ENCODE measurements at places on chromosomes 7 and 10.

DNA sequence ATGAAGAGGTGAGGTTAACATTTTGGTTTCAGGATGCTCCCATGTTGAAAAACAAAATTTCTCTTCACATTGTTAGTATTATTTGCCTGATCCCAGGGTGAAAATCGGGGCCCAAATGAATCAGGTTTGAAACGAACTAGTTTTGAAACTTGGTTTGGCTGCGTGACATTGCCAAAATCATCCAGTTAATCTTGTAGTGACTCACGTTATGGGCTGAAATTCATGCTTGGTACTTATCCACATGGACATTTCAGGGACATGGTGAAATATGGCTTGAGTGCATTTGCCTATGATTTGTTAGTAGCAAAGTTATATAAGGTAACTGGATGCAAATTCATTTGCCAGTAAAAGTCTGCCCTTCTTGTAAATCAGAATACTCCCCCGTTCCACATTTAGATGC lies 97.3 kb downstream of the CFAP58 start:
- DNase-seq = no peak

DNA sequence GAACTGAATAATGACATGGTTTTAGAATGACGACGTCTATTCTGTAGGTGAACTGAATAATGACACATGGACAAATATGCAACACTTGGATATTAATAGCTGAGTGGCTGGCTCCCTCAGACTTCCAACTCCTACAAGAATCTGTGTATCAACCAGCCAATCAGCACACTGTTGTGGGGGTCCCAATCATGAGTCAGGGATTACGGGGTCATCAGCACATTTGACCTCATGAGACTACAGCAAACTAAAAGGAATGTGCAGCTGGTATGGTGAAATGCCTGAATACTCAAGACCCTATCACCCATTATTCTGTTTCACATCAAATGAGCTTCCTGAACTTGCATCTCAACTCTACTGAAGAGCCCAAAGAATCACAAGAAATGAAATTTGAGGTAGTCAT lies 192.5 kb downstream of the ANK3 start:
- no peak for DNase-seq

GRCh38 chr7:149209518-149210269 lies 14.3 kb downstream of the ZNF282 start:
- DNase-seq = no peak

DNA sequence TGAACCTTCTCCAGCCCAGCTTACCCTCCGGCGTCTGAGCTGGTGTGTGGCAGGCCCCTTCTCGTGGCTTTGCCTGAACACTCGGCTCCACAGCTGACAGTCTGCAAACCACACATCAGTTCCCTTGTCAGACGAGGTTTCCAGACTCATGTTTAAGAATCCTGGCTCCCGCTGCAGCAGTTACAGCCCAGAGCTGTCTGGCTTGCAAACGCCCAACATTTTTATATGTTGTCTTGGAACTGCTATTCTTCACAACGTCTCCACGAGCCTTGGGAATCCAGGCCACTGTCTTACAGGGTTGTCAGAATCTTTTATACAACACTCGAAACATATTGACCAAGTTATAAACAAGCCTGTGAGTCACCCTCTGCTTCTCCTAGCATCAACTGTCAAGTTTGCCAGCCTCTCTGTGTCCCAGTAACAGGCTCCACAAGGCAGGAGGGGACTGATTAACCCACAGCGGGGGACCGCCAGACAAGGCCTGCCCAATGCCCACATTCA lies 68.1 kb downstream of the TNS3 start:
- no peak for DNase-seq

DNA sequence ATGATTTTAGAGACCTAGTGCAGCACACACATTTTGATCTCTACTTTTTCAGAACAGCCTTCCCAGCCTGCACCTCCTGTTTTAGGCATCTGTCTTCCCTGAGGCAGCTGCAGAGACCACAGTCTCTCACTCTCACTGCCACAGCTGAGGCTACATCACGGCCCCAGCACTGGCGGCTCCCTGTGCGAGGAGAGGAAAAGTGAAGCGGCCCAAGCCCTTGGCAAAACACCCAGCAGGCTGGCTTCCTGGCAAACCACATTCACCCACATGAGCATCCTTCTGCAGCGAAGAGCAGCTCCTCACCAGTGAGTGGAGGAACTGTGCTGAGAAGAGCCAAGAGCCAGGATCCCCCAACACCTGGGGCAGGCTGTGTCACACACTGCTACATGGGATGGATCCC lies 14.0 kb downstream of the HUS1 start:
- no peak for DNase-seq

GRCh38 chr10:51821045-51821444 lies 121.7 kb upstream of the CSTF2T start:
- no peak for DNase-seq

- DNase-seq = no peak
Observed at GRCh38 chr7:130021105-130021834, 29.9 kb downstream of the ZC3HC1 start.

DNA sequence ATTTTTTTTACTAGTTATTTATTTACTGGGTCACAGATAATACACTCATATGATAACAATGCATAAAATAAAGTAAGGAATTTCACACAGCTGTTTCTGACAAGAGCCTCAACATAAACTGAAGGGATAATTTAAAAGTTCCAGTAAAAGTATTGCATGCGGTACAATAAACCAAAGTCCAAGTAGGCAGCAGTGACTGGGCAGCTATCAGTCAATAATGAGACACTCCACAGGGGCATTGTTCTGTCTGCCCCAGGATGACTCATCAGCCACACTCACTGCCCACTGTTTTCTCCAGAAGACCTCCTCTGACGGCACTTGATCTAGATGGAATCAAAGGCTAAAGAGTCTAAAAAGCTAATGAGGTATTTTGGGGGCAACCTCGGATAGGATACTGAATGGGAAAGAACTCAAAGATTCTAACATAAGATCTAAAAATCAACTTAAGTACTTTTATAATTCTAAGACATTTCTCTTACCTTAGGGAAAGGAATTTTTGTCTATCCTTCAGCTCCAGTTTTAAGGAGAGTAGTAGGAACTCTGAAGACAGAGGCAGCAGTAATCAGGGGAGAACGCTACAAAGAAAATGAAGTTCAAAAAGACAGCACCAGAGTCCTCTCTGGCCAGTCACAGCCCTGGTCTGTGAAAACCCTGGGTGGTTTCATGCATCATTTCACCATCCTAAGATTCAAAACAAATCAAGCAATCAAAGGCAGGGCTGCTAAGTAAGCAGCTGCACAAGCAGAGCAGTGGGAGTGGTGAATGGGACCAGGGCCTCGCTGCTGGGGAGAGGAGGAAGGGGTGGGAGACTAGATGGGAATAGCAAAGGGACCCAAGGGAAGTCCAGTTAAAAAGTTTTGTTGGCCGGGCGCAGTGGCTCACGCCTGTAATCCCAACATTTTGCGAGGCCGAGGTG lies 175.1 kb downstream of the AVL9 start:
- DNase-seq = no peak

DNA sequence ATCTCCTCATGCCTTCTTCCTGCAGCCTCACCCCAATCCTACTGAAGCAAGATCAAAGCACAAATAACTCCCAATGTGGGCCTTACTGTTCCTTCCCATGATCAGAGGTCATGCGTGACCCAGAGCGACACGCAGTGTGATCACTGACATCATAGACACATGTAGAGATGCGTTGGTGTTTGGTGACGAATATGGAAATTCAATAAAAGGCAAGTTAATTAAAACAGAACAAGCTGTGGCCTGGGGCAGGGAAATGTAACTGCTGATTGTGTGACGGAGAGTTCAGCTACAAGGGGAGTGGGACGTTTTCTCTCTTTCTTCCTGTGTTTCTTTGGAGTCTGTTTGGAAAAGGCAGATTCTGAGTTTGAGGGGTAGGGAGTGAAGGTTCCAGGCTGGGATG lies 34.8 kb upstream of the CARD11 start:
- DNase-seq = no peak

GRCh38 chr7:138607216-138608126 lies 93.7 kb downstream of the SVOPL start:
- DNase-seq = no peak

DNA sequence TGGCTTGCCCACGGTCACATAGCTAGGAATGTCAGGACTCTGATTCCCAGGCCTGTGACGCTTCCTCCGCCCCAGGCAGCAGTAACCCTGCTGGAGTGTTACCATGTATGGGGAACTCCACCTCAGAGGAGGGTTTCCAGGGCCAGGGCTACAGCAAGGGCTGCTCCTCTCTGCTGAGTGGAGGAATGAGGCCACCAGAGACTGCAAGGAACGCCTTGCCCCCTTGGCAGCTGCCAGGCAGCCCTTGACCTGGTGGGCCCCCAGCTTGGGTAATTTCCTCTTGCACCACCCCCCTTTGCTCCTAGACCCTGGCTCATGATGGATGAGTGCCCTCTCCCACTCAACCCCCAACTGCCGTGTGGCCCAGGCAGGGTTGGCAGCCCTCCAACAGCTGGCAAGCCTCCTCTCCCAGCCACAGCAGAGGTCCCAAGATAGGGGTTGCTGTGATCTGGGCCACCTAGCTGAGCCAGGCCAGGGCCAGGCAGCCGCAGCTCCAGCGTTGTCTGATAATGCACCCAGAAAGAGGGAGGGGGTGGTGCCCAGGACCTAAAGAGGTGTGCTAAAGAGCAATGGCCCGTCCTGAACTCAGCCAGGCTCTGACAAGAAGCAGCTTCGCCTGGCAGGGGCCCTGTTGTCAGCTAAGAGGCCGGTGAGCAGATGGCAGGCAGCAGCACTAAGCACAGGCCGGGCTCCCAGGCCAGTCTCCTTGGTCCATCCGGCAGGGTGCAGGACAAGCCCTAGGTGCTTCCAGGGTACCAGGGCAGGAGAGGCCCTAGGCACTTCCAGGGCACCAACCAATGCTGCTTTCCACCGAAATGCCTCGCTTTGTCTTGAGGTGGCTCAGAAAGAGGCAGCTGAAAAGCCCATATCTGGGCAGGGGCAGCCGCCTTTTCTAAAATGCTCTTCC lies 35.4 kb downstream of the DRGX start:
- no peak for DNase-seq

- DNase-seq = no peak
Observed at GRCh38 chr10:128854963-128855362, 612.1 kb upstream of the MGMT start.

DNA sequence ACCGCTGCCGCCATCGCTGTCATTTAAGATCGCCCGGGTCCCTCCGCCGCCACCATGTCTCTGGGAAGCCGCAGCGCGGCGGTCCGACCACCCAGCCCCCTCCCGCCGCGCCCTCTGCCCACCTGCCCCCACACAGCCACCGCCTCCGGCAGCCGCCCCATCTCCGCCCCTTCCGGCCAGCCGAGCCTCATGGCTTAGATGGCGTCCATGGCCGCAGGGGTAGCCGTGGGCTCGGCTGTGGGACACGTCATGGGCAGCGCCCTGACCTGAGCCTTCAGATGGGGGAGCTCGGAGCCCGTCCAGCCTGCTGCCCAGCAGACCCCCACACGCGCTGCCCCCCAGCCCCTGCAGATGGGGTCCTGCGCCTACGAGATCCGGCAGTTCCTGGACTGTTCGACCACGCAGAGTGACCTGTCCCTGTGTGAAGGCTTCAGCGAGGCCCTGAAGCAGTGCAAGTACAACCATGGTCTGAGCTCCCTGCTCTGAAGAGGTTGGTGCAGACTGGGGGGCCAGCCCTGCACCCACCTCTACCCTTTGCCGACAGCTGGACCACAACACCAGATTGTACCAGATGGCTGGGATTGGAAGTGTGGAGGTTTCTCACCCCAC lies 38.0 kb upstream of the TARP start:
- DNase-seq = no peak

DNA sequence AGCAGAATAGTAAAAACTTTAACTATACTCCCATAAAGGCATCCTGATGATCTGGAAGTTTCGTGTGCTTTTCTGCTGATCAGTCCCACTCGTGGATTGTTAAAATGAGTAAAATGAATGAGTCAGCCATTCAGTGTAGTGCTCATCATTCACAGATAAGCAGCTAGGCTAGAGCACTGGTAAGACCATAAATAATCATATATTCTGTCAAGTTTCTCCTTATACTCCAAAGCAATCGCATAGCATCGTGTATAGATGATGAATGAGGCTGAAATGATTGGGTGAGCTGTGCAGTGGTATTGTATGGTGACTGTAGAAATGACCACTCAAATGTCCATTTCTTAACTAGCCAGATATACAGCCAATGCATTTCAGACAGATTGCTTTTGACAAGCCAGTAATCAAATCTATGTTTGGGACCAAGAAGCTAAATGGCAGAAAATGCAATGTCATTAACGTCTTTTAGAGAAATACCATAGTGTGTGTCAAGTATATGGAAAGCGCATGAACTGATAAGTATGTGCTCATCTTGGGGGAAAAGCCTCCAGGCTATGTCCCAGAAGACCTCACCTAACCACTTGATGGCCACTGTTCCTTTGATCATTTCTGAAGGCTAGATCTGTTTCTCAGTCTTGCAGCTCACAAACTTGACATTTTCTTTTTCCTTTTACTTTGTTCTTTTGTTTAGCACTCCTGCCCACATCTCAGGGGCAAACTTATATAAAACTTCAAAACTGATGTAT lies 227.2 kb upstream of the FAM3C start:
- no peak for DNase-seq

DNA sequence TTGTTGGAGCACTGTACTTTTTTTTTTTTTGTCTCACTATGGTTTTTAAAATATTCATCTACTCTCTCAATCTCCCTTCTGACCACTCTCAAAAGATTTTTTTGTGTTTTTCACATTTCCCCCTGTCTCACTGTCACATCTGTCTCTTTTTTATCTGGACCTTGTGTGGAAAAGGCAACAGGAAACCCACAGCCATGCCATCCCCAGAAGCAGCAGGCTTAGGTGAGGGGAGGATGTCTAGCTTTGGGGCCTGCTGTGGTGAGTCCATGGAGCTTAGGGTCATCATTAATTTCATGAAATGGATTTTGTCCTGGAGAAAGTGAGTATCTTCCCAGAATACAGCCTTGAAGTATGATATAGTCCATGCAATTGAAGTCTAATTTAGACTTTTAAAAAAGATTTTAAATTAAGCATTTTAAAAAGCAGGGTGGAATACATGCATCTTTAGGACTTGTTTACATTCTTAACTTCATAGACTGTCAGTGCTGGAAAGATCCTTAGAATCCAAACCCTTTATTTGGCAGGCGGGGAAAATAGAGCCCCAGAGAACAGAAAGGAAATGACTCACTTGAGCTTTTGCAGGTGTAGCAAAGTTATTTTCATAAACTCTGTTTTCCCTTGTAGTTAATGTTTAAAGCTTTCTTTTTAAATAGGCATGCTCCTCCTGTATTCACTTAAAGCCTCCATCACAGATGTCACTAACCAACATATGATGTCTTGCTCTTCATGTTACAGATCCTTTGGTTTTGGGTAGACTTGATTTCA lies 25.1 kb downstream of the MINDY4 start:
- no peak for DNase-seq

GRCh38 chr10:113503930-113504329 lies 48.9 kb upstream of the HABP2 start:
- DNase-seq = no peak

DNA sequence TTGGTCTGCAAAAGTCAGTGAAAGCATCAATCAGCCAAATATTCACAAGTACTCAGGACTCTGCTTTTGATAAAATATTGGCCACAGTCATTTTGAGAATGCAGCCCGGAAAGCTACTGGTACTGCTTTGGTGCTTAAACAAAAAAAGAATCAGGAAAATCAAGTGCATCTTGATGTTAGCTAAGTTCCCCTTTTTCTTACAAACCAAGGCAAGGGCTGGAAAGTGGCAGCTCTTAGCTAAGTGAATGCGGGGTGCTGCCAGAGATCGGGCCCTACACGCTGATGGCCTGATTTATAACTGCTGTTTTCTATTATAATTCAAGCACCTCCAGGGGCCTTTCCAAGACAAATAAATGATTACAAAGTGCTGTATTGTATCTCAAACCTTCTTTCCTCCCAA lies 136.8 kb upstream of the MGMT start:
- DNase-seq = no peak

- DNase-seq = no peak
Observed at GRCh38 chr7:18402488-18403183, 92.9 kb upstream of the HDAC9 start.
